ENCODE measurements at places on chromosomes 13 and 19. TPM values are rescaled to one million over a fixed set of nuclear protein-coding genes. Genes with fewer than 3 reads are reported as not detected.

The C19orf53 gene
- 163 TPM for total RNA-seq

The IGFL3 gene
- not detected for total RNA-seq

The U2AF1L4 gene
- total RNA-seq = 29.0 TPM

The URAD gene
- not detected for total RNA-seq

The COX7A1 gene
- not detected for total RNA-seq

The IL17D gene
- 0.84 TPM for total RNA-seq

The CNMD gene
- not detected for total RNA-seq

The ZNF296 gene
- total RNA-seq = 7.9 TPM

The PRODH2 gene
- total RNA-seq = not detected

The LILRB2 gene
- total RNA-seq = 0.24 TPM

The ZNF549 gene
- total RNA-seq = 6.9 TPM

The PSG3 gene
- not detected for total RNA-seq

The C19orf33 gene
- not detected for total RNA-seq

The GIPR gene
- total RNA-seq = 1.7 TPM

The CACNG6 gene
- total RNA-seq = not detected

The DENND1C gene
- 55.1 TPM for total RNA-seq

The IL4I1 gene
- total RNA-seq = 39.1 TPM

The SBNO2 gene
- 61.0 TPM for total RNA-seq

The BRME1 gene
- 6.8 TPM for total RNA-seq

The KLF1 gene
- total RNA-seq = 0.90 TPM

The CPT1C gene
- 0.84 TPM for total RNA-seq

The PRRG2 gene
- total RNA-seq = 1.2 TPM

Data from CD8-positive, alpha-beta memory T cell (primary cell).